Activated CD4-positive, alpha-beta T cell treated with anti-CD3 and anti-CD28 coated beads, Interleukin-2, amount 10 ng/mL, durations not matched to agents 7 days and 5 days (primary cell): ENCODE measurements at places on chromosomes 2 and 18. TPM values are rescaled to one million over a fixed set of nuclear protein-coding genes. Genes with fewer than 3 reads are reported as not detected.

- DNase-seq = no peak
- H3K36me3 ChIP-seq = no peaks in the 10 kb centered on the region
- no peaks in the 10 kb centered on the region for H3K4me1 ChIP-seq
- peaks cover 2% of the 10 kb centered on the region for H3K27me3 ChIP-seq
- H3K27ac ChIP-seq = no peak overlapping the region
- H3K4me3 ChIP-seq = no peak overlapping the region
These were observed 109.8 kb downstream of the DDX1 start for GRCh38 chr2:15701341-15701907.

GRCh38 chr2:141260911-141261310, 869.9 kb downstream of the LRP1B start:
- H3K36me3 ChIP-seq = no peaks in the 10 kb centered on the region
- no peak overlapping the region for H3K4me3 ChIP-seq
- no peaks in the 10 kb centered on the region for H3K27me3 ChIP-seq
- H3K4me1 ChIP-seq = no peaks in the 10 kb centered on the region

The LINC00305 gene
- total RNA-seq = not detected

DNA sequence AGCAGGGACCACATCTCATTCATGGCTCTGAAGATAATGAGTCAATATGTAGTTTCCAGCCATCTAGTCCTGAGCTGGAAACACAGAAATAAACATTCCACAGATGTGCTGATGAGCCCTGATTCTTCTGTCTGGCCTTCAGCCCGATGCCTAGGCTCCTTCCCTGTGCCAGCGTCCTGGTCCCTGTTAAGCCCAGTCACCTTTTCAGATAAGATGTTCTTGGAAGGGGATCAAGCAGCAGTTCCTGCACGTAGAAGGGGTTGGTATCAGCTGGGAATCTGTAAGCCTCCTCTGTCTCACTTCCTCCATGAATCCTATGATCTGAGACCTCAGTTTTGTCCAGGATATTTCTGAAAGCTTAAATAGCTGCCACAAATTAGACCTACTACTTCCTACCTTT, 149.3 kb downstream of the TTC32 start:
- no peak overlapping the region for H3K27ac ChIP-seq
- no peaks in the 10 kb centered on the region for H3K36me3 ChIP-seq
- no peaks in the 10 kb centered on the region for H3K4me1 ChIP-seq
- peaks cover 3% of the 10 kb centered on the region for H3K27me3 ChIP-seq

- H3K27me3 ChIP-seq = no peaks in the 10 kb centered on the region
- H3K27ac ChIP-seq = no peak overlapping the region
- H3K36me3 ChIP-seq = no peaks in the 10 kb centered on the region
- no peak for DNase-seq
- H3K4me3 ChIP-seq = no peak overlapping the region
- H3K4me1 ChIP-seq = no peaks in the 10 kb centered on the region
These were observed 419.2 kb downstream of the LRP1B start for GRCh38 chr2:141711627-141712026.

The VWC2L gene
- total RNA-seq = not detected

DNA sequence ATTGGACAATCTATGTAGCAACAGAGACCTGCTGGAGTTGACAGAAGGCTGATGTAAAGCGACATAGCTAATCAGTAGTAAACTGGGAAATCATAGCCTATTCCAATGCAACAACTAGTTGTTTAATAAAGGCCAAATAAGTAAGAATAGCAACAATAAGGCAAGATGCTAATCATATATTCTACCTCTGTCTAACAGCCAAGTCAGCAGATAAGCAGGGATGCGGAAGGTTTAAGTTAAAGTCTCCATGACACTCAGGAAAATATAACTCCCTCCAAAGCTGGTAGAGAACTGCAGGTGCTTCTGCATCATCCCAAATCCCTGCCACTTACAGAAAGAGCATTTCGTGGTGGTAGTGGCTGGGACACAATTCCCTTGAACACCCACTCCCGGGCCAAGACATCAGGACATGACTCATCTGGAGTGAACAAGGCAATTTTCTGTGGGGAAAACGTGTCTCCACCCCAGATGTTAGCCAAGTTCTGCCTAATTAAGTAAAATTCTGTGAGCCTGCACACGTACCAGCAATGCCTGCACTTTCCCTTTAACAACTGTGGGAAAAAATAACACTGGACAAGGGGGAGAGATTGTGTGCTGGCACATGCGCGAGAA, 413.6 kb upstream of the ID2 start:
- no peak overlapping the region for H3K4me3 ChIP-seq
- peaks cover under 1% of the 10 kb centered on the region for H3K4me1 ChIP-seq
- H3K36me3 ChIP-seq = no peaks in the 10 kb centered on the region
- no peak for DNase-seq

DNA sequence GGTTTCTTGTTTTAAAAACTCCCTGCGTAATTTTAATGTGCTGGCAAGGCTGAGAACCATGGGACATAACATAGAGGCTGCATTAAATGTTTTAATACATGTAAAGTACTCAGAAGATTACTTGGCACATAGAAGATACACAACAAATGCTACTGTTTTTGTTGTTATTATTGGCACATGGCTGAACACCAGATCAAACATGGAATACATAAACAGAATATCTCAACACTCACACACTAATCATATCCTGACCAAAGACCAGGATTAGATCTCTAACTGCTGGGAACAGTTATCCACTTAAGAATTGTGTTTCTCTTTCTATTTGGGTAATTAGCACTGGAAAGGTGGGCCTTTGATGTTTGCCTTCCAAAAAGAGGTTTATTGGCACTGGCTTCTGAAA, 69.3 kb downstream of the KCNE4 start:
- DNase-seq = no peak
- no peaks in the 10 kb centered on the region for H3K27me3 ChIP-seq
- no peaks in the 10 kb centered on the region for H3K4me1 ChIP-seq

The CTNNA2 gene
- total RNA-seq = not detected

DNA sequence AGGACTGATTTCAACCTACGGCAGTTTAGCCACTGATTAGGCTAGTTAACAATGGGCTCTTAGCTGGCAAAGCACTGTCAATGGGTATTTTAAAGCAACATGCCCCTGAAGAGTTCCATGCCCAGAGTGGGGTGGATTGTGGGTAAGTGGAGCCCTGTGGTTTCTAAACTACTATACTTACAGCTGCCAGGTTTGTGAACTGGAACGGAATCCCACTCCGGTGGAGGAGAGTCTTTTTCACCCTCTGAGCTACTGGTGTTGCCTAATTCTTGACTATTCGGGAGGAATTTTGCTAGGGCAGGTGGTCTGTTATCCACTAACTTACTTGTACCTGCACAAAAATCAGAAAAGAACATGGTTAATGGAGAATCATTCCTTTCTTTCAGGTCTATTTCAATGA, 52.6 kb downstream of the ZAP70 start:
- peaks cover 15% of the 10 kb centered on the region for H3K36me3 ChIP-seq
- no peak overlapping the region for H3K27ac ChIP-seq
- DNase-seq = no peak

The NXPH2 gene
- not detected for total RNA-seq

The WNT6 gene
- total RNA-seq = not detected

DNA sequence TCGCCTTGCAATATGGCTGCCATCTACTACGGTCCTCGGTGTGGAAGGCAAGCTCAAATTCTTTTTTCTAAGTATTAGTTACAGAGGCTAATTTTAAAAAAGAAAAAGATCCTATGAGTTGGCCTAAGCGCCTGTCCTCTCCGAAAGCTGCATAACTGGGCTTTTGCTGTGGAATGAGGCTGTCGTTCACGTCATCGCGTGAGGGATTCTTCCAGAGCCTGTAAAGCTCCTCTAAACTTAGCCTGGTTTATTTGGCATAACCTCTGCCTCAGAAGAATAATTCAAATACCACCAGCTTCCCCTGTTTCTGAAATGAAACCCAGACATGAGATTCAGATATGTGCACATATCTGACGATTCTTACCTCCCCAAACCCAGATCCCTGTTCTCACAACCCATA, 187.4 kb downstream of the DNER start:
- no peaks in the 10 kb centered on the region for H3K4me1 ChIP-seq
- no peaks in the 10 kb centered on the region for H3K36me3 ChIP-seq
- H3K4me3 ChIP-seq = no peak overlapping the region
- DNase-seq = no peak

DNA sequence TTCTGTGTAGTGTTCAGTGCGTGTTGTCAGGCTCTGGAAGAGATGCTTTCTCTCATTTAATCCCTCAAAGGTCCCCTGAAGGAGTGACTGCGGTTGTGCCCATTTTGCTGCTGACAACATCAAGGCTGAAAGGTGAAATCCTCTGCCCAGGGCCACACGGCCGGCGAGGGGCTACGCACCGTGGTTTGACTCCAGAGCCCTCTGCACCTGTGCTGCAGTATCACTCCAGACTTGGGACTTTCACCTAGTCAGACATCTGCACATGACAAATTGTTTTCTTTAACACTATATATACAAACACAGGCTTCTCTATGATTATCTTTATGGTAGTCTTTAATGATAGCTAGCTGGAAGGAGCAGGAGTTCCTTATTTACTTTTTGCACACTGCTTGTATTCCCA, 90.2 kb downstream of the ARMC9 start:
- H3K4me3 ChIP-seq = no peak overlapping the region
- no peaks in the 10 kb centered on the region for H3K4me1 ChIP-seq
- no peak for DNase-seq
- no peaks in the 10 kb centered on the region for H3K36me3 ChIP-seq

DNA sequence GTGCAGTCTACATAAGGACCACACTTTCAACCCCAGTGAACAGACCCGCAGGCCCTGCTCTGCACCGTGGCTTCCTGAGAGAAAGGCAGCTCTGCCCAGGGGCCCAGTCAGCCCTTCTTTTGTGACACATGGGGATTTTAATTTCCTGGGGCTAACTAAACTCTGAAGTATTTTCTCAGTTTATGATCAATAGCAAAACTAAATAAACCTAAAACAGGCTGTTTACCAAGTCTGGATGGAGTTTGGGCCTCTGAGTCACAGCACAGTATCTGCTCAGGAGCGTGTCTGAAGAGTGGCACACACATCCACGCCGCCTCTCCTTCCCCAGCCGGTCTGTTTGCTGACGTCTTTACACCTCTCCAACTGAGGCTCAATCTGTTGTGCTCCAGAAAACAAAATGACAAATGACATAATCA, 72.3 kb downstream of the LDLRAD4 start:
- peak overlapping the region; percentile 7 for H3K27ac ChIP-seq
- H3K4me3 ChIP-seq = no peak overlapping the region
- H3K36me3 ChIP-seq = no peaks in the 10 kb centered on the region
- no peaks in the 10 kb centered on the region for H3K27me3 ChIP-seq
- peak; percentile 15 for DNase-seq
- peaks cover 50% of the 10 kb centered on the region for H3K4me1 ChIP-seq

- H3K27me3 ChIP-seq = peaks cover 49% of the 10 kb centered on the region
- peak overlapping the region; percentile 36 for H3K4me3 ChIP-seq
- no peak for DNase-seq
- peaks cover 3% of the 10 kb centered on the region for H3K4me1 ChIP-seq
These were observed 3.8 kb downstream of the GBX2 start for GRCh38 chr2:236164201-236164924.

GRCh38 chr18:25771796-25772195, 318.6 kb downstream of the SS18 start:
- H3K27ac ChIP-seq = no peak overlapping the region
- no peaks in the 10 kb centered on the region for H3K36me3 ChIP-seq
- H3K27me3 ChIP-seq = peaks cover 2% of the 10 kb centered on the region
- no peak for DNase-seq
- H3K4me3 ChIP-seq = no peak overlapping the region

- H3K27me3 ChIP-seq = peaks cover 11% of the 10 kb centered on the region
- no peaks in the 10 kb centered on the region for H3K36me3 ChIP-seq
- H3K4me3 ChIP-seq = no peak overlapping the region
- no peaks in the 10 kb centered on the region for H3K4me1 ChIP-seq
- H3K27ac ChIP-seq = no peak overlapping the region
- no peak for DNase-seq
These were observed 188.0 kb upstream of the PKDCC start for GRCh38 chr2:41859615-41860514.

The RMDN2 gene
- 2.0 TPM for total RNA-seq

DNA sequence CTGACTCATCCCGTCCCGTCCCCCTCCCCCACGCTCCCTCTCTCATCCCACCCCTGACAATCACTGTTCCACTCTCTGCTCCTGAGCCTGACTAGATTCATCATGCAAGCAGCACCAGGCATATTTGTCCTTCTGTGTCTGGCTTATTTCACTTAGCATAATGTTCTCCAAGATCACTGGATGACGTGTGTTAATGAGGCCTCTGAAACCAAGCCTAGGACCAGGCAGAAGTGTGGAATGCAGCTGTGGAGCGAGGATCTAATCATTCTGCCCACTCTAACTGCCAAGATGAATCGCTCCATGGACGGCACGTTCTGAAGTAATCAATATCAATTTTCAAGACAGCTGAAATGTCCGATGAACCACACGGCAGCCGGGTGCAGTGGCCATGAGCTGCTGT, 122.4 kb upstream of the ZNF236 start:
- H3K4me3 ChIP-seq = no peak overlapping the region
- no peak for DNase-seq
- no peaks in the 10 kb centered on the region for H3K4me1 ChIP-seq
- no peak overlapping the region for H3K27ac ChIP-seq
- H3K36me3 ChIP-seq = no peaks in the 10 kb centered on the region

DNA sequence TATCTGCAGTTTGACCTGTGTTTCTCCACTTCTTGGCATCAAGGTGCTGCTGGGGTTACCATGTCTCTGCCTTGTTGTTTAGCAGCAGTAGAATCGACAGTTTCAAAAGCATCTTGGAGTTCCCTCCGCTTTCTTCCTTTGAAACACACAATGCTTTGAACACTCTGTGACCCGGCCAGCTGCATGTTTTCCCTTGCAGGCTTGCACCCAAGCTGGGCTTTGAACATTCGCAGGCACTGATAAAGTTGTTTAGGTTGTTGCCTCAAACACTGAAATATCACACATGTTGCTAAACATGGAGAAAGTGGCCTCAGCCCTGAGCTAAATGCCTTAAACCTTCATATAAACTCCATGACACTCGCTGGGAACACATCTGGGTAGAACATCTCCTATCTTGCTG, 251.7 kb downstream of the TSN start:
- no peak for DNase-seq
- H3K27me3 ChIP-seq = no peaks in the 10 kb centered on the region
- H3K4me3 ChIP-seq = no peak overlapping the region

The SLC11A1 gene
- 0.17 TPM for total RNA-seq

- H3K4me3 ChIP-seq = no peak overlapping the region
- H3K27ac ChIP-seq = no peak overlapping the region
- no peaks in the 10 kb centered on the region for H3K4me1 ChIP-seq
- DNase-seq = no peak
These were observed 332.0 kb downstream of the SOX11 start for GRCh38 chr2:6024229-6024628.

The TUBA3E gene
- total RNA-seq = not detected
